ENCODE measurements at places on chromosomes 5 and 9. TPM values are rescaled to one million over a fixed set of nuclear protein-coding genes. Genes with fewer than 3 reads are reported as not detected.

ATP10B gene
- 0.89 TPM for polyA plus RNA-seq

DNA sequence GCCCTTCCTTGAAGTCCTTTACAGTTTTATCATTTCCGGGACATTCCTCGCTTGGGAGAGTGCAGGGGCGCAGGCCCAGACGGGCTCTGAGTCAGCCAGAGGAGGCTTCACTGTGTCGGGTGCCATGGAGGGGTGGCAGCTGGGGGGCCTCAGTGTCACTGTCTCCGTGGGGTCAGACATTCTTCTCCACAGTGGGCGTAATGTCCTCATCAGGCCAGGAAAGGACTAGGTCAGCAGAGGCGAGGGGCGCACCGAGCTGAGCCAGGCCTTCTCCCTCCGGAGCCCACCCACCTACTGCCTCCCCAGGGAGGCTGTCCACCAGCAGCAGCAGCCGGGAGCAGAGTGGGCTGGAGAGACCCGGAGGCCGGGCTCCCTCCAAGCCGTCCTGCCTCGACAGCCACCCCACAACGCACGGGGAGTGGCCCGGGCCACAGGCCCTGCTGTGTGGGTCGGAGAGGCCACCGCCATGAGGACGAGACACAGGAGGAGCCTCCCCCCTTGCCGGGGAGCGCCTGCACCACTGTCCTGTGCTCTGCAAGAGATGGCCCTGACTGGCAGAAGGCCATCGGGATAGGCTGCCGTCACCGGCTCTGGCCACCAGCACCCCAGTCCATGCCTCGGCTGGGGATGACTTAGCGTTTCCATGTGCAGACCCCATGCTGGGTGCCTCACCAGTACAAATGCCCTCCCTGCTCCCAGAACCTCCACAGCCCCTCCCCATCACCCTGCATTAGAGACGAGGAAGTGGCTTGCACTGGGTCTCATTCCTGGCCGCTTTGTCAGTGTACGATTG, 26.5 kb downstream of the SARDH start:
- DNase-seq, result no peak

GRCh38 chr5:97919719-97920118, 736.7 kb upstream of the RIOK2 start:
- DNase-seq, result no peak

DNA sequence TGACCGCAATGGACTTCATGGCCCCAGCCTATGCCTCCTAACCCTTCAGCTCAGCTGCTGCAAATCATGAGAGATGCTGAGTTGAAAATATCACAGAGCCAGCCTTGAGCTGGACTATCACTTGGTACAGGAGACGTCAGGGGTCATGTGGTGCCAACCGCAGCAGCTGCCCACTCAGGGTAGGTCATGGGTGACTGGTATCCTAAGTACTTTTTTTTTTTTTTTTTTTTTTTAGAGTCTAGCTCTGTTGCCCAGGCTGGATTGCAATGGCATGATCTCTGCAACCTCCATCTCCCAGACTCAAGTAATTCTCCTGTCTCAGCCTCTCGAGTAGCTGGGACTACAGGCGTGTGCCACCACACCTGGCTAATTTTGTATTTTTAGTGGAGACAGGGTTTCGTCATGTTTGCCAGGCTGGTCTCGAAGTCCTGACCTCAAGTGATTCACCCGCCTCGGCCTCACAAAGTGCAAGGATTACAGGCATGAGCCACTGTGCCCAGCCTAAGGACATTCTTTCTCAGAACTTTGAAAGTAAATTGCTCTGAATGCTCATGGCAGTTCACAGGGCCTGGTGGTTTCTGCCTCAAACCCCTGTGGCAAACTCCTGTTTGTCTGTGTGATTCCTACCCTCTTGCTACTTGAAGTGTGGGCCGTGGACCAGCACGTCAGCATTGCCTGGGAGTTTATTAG, 21.3 kb downstream of the WWC1 start:
- no peak for DNase-seq

GRCh38 chr5:44774279-44774880, 34.4 kb upstream of the MRPS30 start:
- peak; percentile 43 for DNase-seq

CDC20B gene
- polyA plus RNA-seq, result 0.40 TPM

PCDHA3 gene
- polyA plus RNA-seq, result 0.41 TPM

DNA sequence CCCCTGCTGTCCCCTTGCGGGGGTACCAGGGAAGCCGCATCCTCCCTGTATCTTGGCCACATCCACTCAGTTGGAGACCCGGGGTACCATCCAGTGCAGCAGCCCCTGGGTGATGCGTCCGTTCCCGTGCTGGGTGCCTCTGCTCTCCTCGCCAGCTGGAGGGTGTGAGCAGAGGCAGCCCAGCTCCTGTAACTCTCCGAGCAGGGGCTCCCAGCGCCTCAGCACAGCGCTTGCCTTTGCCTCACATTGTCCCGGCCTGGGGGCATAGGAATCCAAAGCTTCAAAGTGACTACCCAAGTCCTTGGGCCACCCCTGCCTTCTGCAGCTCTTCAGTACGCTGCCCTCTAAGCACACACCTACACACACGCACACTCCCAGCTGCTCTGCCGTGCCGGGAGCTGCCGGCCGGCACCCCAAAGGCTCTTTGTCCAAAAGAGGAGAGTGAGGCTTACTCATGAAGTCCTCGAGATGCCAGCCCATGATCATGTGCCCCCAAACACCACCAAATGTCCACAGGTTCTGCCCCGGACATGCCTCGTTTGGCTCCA, 733 bp downstream of the ANGPTL2 start:
- DNase-seq, result no peak
